Activated T-helper 9 cell treated with anti-CD3 and anti-CD28 coated beads, Interleukin-2, amount 50 U/mL, for 16 hours (primary cell): ENCODE measurements at places on chromosomes 7 and 10.

DNA sequence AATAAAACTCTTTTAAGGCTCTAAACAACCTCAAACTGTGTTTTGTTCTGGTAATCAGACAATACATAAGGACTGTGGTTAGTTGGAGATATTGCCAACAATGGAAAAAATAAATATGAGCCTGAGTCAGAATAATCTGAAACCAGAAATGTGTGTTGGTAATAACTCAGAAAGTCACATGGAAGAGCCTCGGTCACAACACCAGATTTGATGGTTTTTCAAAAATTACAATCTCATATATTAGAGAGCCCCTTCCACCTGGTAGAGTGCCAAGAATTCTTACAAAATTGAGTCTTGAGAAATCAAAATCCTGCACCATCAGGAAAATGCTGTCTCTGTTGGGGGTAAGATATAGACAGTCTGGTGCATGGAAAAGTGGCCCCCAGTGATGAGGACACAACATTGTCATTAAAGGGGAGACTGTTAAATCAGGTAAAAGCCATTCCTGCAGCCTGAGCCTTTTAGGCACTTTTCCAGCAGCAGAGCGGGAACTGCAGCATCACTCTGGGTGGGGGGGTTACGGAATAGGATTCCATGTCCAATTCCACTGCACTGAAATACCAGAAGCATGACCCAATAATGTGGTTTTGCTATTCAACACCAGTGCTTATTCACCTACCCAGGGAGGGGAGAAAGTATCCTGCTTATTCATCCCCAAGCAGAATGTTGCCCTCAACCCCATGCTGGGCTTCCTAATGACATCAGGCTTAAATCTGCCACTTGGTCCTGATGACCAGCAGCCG, 9.5 kb upstream of the ADAM12 start:
- no peak for DNase-seq

DNA sequence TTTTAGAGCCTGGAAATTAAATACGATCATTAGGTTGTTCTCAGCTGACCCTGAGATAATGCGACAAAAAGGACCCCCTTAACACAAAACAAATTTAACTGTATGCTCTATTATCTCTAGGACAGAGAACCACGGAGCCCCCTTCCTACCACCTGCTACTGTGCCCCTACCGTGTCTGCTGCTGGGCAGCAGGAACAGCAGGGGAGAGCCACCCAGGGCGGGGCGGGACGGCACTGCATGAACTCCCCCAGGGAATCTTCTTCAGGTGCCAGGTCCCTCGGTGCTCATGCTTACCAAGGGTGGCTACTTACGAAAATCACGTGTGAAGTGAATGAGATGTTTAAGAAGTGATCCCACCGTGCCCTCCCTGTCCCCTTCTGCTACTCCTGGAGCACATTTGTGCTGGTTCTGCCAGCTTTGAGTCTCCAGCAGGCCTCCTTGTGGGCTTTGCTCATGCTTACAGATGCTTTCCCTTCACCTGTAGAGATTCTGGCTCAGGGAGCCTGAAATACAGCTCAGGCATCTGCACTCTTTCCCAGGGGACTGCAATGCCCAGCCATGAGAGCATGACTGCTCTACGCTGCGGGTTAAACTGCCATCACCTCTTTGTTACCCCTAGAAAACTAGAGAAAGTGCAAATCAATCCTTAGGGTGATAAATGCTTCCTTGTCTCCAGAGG, 59.9 kb downstream of the MRPL32 start:
- DNase-seq: no peak

DNA sequence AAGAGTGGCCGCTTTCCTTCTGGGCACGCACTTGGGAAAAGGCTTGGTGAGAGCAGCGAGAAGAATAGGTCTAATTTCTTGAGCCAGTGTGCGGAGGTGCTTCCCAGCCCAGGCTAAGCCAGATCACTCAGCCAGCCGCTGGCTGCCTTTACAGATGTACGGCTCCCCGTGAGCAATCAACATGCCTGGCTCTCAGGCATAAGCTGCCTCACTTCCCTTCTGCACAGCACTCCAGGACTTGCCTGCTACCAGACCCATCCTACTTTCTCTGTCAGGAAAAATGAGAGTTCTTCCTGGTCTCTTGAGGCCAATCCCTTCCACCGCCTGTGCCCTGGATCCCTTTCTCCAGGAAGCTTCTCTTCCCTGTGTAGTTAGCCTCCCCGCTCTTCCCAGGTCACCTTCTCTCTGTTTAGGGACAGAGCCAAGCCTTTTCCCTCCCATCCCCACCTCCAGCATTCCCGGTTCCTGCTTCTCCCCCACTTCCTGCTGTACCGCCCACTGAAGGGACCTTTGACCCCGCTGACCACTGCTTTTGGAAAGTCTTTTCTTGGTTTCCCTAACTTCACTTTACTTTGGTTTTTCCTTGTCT, 1.1 kb upstream of the ACTR3C start:
- DNase-seq: no peak

- no peak for DNase-seq
Observed at GRCh38 chr7:27124902-27125689, 5.5 kb downstream of the HOXA4 start.

DNA sequence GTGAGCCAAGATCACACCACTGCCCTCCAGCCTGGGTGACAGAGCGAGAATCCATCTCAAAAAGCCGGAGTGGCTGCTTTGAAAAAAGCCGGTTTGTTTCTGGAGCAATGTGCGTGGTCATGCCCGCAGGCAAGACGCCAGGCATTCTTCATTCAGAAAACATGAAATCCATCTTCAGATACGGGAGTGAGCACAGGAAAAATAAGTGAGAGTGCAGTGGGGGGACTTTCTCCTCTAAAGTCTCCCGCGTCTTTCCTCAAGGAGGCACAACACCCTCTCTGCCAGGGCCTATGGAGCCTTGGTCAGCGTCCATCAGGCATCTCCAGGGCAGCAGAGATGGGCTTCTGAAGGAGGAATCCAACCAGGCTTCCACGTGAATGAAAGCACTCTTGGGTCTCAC, 62.3 kb upstream of the DGKI start:
- no peak for DNase-seq

- DNase-seq: no peak
Observed at GRCh38 chr7:153190452-153190851, 430.9 kb downstream of the ACTR3B start.

- no peak for DNase-seq
Observed at GRCh38 chr10:26832960-26833359, 27.8 kb downstream of the ABI1 start.

- no peak for DNase-seq
Observed at GRCh38 chr10:132404911-132405462, 8.0 kb downstream of the PWWP2B start.

DNA sequence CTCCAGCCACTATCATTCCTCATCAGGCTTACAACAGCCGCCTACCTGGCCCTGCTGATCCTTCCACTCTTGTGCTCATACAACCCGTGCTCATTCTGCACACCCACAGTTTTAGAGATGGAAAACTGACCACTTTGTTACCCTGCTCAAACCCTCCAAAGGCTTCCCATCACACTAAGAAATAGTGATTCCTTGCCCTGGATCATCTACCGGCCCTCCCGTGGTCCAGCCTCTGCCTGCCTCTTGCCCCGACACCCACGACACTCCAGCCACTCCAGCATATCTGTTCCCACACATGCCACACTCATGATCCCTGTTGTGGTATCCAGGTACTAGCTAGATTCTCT, 36.8 kb downstream of the CCDC6 start:
- DNase-seq: no peak

GRCh38 chr10:96906864-96907263, 74.8 kb downstream of the LCOR start:
- DNase-seq: no peak

DNA sequence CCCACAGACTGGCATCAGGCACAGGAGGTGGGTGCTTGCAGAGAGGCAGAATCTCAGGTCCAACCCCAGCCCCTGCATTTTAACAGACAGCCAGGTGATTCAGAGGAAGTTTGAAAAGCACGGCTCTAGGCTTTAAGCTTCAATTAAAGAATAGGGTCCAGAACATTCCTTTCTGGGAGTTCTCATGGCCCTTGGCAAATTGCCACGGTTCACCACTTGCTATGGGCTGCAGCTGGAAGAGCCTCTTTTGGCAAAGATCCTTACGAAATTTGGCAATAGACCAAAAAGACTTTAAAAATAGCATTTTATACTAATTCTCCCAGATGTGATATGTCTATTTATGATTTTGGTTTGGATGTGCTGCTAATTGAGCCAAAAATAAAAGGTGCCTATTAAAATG, 148.1 kb downstream of the ITGA8 start:
- no peak for DNase-seq

- no peak for DNase-seq
Observed at GRCh38 chr10:91220954-91221675, 652 bp downstream of the PCGF5 start.

DNA sequence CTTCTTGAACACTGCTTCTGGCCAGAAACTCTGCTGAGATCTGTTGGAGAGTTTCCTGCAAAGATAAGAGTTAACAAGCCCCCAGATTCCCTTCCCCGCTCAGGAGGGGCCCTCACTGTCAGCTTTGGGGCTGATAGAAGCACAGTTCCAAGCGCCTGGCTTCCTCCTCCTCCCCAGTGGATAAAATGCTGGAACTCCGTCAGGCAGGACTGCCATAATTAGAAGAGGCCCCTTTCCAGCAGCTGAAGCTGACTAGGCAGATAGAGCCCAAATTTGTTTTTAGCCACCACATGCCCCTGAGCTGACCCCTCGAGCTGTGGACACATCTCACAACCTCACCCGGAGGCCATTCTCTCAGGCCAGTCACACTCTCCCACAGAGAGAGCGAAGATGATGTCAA, 89.4 kb downstream of the TBXAS1 start:
- no peak for DNase-seq

- no peak for DNase-seq
Observed at GRCh38 chr10:100895346-100895745, 17.4 kb upstream of the SLF2 start.

DNA sequence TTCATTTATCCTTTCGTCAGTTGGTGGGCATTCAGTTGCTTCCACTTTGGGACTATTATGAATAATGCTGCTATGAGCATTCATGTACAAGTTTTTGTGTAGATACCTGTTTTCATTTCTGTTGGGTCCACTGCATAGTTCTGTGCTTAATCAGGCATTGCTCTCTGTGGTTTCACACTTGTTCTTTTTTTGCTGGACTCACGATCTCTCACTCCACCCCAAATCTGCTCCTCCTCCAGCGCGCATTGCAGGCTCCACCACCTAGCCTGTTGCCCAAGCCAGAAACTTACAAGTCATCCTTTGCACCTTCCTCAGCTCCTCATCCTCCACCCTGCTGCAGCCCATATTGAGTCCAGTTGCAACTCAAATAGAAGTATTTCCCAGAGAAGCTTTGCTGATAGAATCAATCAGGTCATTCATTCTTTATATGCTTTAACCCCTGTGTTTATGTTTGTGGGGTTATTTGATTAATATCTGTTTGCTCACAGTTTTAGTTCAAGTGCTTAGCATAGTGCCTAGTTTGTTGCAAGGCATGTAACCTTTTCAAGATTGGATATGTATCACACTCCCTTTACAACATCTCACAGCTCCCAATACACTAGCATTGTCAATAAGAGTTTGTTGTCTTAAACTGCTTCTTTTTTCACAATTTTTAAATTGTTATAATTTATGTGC, 16.6 kb upstream of the AFAP1L2 start:
- DNase-seq: no peak

GRCh38 chr10:6091630-6092029, 2.8 kb downstream of the RBM17 start:
- no peak for DNase-seq

DNA sequence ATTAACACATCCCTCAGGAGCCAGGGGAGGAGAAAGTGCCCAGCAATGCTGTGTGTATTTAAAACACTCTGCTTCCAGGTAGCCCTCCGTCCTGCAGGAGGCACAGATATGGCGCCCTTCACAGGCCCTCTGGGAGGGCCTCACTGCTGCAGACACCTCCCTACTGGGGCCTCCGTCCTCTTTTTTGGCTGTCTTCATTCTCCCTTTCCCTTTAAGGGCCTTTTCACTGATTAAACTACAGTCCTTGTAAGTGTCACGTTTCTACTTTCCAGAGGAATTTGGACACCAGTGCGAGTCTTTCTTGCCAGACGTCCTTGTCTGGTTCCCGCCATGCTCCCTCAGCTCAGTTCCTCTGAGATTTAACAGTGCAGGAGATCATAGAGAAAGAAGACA, 39.7 kb upstream of the MKRN1 start:
- no peak for DNase-seq

- no peak for DNase-seq
Observed at GRCh38 chr7:85529201-85529600, 342.3 kb upstream of the SEMA3D start.

- DNase-seq: no peak
Observed at GRCh38 chr7:100803398-100804161, 23.7 kb downstream of the EPHB4 start.

DNA sequence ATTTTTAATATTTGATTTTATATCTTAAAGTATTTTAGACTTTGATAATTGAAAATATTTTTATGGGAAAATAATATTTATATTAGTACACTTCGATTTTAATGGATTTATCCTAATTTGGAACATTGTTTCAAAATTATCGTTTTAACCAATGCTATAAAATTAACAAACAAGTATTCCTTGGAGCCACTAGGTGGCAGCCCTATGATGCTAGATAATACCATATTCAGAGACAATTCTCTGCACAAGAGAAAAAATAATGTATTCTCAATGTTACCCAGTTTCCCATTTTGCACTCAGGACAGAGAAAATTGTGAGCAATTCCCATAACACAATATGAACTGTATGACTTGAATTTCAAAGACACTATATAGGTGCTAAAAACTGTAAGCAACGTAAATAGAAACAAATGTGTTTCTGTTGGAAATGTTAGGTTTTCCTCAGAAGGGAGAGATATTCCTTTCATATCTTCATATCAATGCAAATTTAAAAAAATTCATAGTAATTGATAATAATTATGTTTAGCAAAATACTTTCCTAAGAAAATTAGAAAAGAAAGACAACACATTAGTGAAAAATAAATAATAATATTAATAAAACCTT, 237.8 kb downstream of the SEMA3E start:
- DNase-seq: no peak

GRCh38 chr10:63219749-63220148, 86.6 kb downstream of the NRBF2 start:
- no peak for DNase-seq

GRCh38 chr10:72794260-72794659, 99.3 kb upstream of the OIT3 start:
- DNase-seq: no peak

DNA sequence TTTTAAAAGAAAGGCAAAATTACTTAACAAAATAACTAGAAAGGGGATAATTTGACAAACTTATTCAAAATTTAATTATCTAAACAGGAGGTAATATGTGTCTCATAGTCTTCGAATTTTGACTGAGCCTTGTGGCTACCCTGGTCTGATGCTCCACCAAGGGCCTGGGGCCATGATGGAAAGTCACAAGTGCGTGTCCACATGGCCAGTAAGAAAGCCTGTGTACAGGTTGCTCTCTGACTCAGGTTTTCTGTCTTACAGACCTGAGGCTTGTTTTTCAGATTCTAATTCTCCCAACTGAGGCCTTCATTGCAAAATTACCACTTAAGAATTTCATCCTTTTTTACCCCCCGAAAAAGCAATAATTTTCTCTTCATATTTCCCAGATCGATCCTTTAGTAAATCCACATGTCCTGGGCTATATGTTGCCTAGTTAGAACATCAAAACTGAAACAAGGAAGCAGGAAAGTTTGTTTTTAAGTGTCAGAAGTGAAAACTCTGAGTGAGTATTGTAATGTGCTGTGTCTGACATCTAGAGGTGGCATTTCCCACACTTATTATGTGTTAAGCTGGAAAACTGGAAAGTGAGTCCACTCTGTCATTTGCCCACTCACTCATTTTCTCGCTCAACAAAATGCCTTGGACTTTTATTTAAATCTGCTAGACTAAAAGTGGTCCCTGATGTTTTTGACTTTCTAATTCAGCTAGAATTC, 10.0 kb downstream of the CYP3A43 start:
- DNase-seq: no peak

GRCh38 chr10:118850418-118851061, 95.8 kb upstream of the CACUL1 start:
- peak; percentile 42 for DNase-seq
